Activated CD4-positive, alpha-beta T cell treated with anti-CD3 and anti-CD28 coated beads, Interleukin-2, amount 50 U/mL, for 1 hour (primary cell): ENCODE measurements at places on chromosomes 11 and 22.
A peak's percentile ranks its signal among the peaks of the same experiment; 100 is the strongest.

DNA sequence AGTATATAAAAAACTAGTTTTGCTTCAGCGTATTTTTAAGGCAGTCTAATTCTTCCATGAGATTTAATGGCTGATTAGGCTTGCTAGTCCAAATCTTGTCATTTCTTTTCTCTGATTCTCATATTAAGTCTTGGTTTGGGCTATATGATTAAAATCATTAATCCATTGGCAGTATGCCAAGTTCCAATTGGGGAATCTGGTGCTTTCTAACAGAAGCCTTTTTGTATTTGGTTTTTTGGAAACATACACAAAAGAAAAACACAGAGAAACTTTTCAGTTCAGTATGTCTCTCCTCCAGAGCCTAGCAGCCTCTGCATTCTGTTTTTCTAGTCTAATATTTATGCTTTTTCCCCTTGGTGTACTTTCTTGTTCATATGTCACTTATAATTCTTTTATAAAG is 37.9 kb downstream of the SWAP70 start:
- DNase-seq = no peak

DNA sequence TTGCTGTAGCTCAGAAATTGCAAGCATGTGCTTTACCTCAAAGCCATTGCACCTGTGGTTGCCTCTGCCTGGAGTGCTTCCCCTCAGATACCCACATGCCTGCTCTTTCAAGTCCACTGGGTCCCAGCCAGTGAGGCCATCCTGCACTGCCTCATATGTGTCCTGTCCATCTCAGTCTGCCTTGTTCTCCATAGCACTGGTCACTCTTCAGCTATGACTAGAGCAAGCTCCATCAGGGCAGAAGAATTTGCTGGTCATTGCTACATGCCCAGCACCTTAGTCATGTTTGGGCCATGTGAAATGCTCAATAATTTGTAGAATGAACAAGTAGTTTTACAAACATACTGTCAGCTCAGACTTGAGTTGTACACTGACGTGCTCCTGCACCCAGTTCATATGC is 64.4 kb upstream of the HORMAD2 start:
- DNase-seq = no peak

GRCh38 chr11:66677599-66678375 is at the start of gene RBM4B:
Gene RBM4B, minus strand, starts transcription at chr11:66677887. Its CDS starts 808 bp downstream, at chr11:66677079.
- peak; percentile 96 for DNase-seq

DNA sequence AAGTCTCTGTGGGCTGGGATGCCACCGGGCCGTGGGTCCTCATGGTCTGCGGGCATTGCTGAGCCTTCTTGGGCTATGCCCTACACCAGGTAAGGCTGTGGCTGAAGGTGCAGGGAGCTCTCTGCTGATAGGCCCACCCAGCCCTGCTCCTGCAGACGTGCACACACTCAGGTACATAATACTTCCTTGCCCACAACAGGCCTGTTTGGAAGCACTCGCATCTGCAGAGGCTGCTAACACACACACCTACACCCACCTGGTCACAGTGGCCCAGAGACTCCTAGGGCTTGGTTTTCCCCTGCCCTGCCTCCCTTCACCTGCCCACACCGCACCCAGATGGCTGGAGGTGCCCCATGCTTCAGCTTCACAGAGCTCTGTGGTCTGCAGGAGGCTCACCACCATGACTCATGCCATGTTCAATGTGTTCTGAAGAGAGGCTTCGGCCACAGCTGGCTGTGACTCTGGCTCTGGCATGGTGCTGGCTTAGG is 72.8 kb upstream of the KCNQ1OT1 start:
- DNase-seq = no peak

DNA sequence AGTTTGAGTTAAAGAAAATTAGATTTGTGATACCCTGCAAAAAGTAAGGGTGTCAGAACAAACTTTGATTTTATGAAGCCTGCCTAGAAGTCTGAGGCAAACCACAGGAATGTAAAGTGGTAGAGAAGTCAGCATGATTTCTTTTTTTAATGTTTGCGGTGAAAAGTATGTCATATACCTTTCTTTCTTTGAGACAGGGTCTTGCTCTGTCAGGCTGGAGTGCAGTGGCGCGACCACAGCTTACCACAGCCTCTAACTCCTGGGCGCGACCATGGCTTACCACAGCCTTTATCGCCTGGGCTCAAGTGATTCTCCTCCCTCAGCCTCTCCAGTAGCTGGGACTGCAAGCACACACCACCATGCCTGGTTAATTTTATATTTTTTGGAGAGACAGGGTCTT is 4.7 kb downstream of the API5 start:
- no peak for DNase-seq

- no peak for DNase-seq
Measured at GRCh38 chr11:110988671-110989070, 256.9 kb upstream of the POU2AF2 start.

GRCh38 chr11:13983081-13983751 is 20.7 kb downstream of the SPON1 start:
- DNase-seq = no peak

GRCh38 chr22:30205281-30206115 is 41.1 kb downstream of the LIF start:
- no peak for DNase-seq

DNA sequence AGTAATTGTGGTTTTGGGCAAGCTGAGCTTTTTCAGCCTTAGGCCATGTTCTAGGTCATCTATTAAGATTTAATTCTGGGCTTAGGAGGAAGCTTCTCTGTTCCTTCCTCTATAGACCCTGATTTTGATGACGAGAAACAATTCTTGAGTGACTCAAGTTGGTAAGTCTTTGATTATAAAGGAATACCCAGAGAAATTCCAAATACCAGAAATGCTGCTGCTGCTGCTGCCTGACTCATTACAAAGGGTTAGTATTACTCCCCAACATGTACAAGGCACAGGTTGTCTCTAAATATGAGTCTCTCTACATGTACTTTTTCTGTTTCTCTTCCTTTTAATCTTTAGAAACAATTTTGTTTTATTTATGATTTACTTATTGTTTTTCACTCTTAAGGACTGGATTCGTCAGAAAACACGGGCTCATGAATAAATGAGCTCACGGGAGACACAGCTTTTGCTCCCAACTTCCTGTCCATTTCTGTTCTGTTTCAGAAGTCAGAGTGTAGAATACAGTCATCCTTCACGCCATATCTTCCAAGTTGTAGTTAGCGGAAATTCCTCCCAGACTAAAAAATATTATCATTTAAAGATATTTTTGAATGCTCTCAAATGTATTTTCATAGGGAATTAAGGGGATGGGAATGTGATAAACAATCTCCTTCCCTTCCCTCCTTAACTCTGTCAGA is 31.8 kb upstream of the RBMXL2 start:
- no peak for DNase-seq

DNA sequence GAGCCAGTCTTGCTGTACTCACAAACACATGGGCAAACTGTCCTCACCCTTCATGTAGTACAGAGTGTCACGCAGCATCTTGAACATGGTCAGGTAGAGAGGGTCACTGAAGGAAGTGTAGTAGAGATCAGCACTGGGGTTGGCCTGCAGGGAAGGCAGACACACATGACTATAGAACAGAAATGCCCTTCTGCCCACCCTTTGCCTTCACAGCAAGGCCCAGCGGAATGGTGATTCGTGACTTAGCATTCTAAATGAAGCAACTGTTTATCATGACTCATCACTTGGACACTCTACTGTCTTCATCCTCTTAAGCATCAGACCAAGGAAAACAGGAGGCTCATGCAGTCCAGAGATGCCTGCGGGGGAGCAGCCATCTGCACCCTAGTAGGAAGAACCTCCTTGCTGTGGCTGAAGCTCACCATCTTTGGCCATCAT is 33.4 kb downstream of the SERPIND1 start:
- DNase-seq = no peak

- DNase-seq = no peak
Measured at GRCh38 chr22:42939941-42940653, 74.9 kb downstream of the PACSIN2 start.

- no peak for DNase-seq
Measured at GRCh38 chr11:103279821-103280220, 170.6 kb downstream of the DYNC2H1 start.

DNA sequence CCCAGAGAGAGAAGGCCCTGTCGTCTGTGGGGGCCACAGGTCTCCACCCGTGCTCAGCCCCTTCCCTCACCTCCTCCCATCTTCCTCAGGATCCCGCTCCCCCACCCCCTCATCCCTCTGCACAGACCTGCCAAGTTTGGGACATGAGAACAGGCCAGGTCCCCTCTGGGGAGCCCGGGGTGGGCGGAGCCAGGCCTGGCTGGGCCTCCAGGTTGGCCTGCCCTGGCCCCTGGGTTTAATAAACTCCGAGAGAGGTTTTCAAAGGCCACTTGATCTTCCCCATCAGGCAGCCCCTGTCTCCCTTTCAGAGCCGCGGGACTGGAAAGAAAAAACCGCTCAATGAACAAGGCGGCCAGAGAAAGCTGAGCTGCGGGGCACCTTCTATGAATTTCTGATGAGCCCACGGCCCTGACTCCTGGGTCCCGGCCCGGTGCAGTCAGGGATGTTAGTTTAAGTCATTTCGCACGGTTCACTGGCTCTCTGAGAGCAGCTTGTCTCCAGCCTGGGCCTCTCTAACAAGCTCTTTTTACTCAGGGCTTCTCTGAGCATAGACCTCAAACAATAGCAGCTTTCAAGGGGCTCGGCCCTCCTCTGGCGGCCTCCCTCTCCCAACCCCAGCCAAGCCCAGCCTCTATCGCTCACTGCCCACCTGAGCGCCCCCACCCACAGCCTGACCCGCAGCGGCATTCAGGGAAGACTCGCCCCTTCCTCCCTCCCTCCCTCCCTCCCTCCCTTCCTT is 64.8 kb downstream of the RPUSD4 start:
- no peak for DNase-seq

DNA sequence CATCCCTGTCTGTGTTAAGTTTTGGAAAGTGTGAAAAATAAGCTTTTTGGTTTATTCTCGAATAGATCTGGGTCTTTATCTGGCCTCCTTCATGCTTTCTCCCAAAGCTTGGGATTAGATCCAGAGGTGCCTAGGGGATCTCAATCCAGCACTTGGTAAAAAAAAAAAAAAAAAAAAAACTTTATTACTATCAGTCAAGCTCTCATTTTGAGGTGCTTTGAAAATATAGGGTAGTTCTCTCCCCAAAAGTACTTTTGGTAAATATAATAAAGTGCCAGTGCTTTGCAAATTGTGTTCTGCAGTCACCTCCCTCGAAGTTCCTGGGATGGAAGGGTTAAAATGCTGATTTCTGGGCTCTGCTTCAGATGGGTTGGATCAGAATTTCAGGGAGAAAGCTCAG is 15.5 kb upstream of the CEP295 start:
- DNase-seq = no peak

GRCh38 chr11:41950470-41951143 is 491.2 kb upstream of the LRRC4C start:
- no peak for DNase-seq

DNA sequence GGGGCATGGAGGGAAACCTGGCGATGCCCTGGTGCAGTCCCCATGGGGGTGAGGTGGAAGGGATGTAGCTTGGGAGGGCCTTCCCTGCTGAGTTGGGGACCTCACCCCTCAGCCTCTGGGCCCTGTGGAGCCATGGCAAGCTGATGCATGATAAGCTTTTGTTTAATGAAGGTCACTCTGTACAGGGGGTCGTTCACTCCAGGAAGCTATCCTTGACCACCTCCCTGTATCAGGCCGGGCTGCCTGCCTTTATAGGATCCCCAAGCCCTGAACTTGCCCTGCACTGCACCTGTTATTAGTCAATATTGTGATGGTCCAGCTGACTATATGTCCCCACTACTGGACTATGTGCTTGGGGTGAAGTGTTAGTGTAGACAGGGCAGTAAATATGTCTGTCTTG is 49.7 kb upstream of the MYEOV start:
- no peak for DNase-seq

DNA sequence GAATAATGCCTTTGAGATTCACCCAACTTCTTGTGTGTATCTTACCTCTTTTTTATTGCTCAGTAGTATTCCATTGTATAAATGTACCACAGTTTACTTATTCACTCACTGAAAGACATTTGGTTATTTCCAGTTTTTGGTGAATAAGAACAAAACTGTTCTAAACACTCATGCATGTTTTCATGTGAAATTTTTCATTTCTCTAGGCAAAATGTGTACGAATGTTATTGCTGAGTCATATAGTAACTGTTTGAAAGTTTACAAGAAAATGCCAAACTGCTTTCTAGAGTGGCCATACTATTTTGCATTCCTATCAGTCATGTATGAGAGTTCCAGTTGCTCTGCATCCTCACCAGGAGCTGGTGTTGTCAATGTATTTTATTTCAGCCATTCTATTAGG is 8.8 kb upstream of the EMSY start:
- DNase-seq = no peak

GRCh38 chr11:59923813-59924212 is 14.4 kb upstream of the OOSP1 start:
- no peak for DNase-seq

GRCh38 chr11:24934733-24935439 is 438.0 kb downstream of the LUZP2 start:
- no peak for DNase-seq

- no peak for DNase-seq
Measured at GRCh38 chr22:17634696-17635095, 3.9 kb upstream of the BCL2L13 start.

DNA sequence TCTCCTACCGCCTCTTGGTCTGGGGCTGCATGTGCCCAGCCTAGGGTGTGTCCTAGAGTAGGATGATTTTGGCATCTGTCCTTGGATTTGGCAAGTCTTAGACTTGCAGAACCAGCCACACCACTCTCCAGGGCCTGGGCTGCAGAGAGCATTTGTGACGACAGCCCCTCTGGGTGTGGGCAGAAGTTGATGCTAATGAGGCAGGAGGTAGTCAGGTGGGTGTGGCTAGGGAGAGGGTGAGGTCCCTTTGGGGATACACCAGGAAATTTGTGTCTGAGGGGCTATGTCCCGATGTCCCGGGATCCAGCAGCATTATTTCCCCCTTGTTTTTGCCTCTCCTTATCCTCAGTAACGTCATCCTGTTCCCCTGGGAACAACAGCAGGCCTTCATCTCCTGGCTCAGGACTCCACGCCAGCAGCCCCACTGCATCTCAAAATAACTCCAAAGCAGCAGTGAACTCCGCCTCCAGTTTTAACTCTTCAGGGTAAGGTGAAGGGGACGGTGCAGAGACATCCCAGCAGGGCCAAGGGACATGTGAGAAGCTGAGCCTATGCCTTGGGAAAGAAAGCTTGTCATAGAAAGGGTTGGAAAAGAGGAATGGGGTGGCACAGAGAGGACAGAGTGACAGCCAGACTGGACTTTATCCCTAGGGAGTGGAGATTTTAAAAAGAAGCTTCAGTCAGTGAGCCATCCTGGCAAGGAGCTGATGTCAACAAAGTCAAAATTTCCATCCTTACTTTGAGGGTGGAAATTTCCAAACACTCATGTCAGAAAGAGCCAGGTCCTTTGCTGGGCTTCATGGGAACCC is 8.0 kb upstream of the TLCD5 start:
- no peak for DNase-seq

GRCh38 chr11:47477323-47477722 is 28.4 kb upstream of the RAPSN start:
- no peak for DNase-seq

GRCh38 chr22:49017482-49018329 is 810.0 kb downstream of the BRD1 start:
- no peak for DNase-seq

GRCh38 chr11:63274776-63275175 is 31.4 kb upstream of the SLC22A25 start:
- DNase-seq = no peak

GRCh38 chr11:14275076-14275475 is 83.9 kb downstream of the RRAS2 start:
- no peak for DNase-seq
